Activated CD4-positive, alpha-beta memory T cell treated with anti-CD3 and anti-CD28 coated beads, Interleukin-2, amount 10 ng/mL, durations not matched to agents 7 days and 5 days (primary cell): ENCODE measurements at places on chromosomes 16 and 17.

GRCh38 chr16:23516366-23517137 is 6.3 kb upstream of the GGA2 start:
- peaks cover 11% of the 10 kb centered on the region for H3K36me3 ChIP-seq
- no peak overlapping the region for H3K27ac ChIP-seq
- DNase-seq, result no peak
- H3K27me3 ChIP-seq, result no peaks in the 10 kb centered on the region

GRCh38 chr17:20800146-20800545 is 220.6 kb downstream of the CDRT15L2 start:
- no peaks in the 10 kb centered on the region for H3K36me3 ChIP-seq
- H3K27ac ChIP-seq, result no peak overlapping the region
- peaks cover 38% of the 10 kb centered on the region for H3K4me1 ChIP-seq
- no peak overlapping the region for H3K4me3 ChIP-seq

- H3K27me3 ChIP-seq, result no peaks in the 10 kb centered on the region
- peaks cover 10% of the 10 kb centered on the region for H3K4me1 ChIP-seq
- no peak for DNase-seq
Observed at GRCh38 chr17:82909322-82909904, 69.6 kb upstream of the ZNF750 start.

DNA sequence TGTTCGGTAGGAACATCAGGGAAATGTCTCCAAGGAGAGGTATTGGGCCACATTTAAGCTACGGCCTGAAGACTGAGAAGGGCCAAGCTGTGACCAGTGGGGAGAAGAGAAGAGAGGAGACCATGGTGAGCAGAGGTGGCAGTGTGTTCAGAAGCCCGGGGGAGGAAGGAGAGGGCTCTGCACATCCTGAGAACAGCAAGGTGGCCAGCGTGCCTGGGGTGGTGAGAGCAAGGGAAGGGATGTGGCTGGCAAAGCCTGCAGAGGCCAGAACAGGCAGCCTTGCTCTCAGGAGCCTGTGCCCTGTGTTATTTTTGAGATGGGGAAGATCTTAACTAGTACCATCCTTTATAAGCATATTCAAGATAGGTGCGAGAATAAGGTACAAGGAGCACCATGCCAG is 933.5 kb upstream of the EEF2KMT start:
- no peak for DNase-seq
- no peak overlapping the region for H3K4me3 ChIP-seq
- H3K36me3 ChIP-seq, result no peaks in the 10 kb centered on the region
- no peak overlapping the region for H3K27ac ChIP-seq
- H3K27me3 ChIP-seq, result no peaks in the 10 kb centered on the region

- no peaks in the 10 kb centered on the region for H3K27me3 ChIP-seq
- DNase-seq, result no peak
Observed at GRCh38 chr17:28319598-28319935, 567 bp downstream of the TMEM97 start.

GRCh38 chr16:8674413-8675022 is at the start of gene ABAT:
Gene ABAT, plus strand, starts transcription at chr16:8674617. Its CDS starts 61,123 bp downstream, at chr16:8735740.
- peaks cover 20% of the 10 kb centered on the region for H3K4me1 ChIP-seq
- H3K27me3 ChIP-seq, result no peaks in the 10 kb centered on the region
- no peaks in the 10 kb centered on the region for H3K36me3 ChIP-seq
- H3K27ac ChIP-seq, result peak within 1 kb of the TSS; percentile 26
